ENCODE measurements at places on chromosomes 1 and 21.
A peak's percentile ranks its signal among the peaks of the same experiment; 100 is the strongest.

DNA sequence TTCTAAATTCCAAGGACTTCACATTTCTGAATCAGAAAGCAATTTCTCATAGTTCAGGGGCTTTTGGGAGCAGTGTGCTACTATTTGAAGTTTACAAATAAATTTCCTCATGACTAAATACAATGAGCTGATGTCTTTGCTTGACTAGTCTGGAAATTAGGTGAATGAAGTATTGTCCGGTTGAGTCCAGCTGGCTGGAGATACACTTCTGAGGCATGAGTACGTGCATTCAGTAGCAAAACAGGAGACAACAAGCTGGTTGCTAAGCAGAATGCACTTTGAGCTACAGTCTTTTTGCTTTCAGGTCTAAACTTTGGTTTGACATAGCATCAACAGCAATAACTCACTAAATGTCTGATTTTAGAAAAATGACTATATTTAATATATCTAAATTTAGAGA, 27.1 kb downstream of the ZNHIT6 start:
- DNase-seq = peak; percentile 48

DNA sequence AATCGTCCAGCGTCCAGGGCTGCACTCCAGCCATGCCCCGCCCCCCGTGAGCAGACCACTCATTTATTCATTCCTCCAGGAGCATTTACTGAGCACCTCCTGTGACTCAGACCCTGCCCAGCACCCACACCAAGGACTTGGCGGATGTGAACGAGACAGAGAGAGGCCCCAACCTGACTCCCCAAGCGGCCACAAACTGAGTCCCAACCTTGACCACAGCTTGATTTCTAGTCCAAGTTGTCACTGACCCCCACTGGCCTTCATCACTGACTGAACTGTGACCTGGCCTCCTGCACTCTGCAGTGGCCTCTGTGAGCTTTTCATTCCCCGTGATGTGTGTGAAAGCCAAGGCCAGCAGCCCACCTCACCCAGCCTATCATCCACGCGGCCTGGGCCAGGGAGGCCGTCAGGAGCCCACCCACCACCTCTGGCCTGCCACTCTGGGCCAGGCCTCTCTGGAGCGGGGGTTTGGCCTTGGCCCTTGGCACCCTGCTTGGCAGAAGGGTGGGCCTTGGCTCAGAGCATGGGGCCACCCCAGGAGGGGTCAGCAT, 19.3 kb upstream of the RUNX3 start:
- DNase-seq = peak; percentile 44

DNA sequence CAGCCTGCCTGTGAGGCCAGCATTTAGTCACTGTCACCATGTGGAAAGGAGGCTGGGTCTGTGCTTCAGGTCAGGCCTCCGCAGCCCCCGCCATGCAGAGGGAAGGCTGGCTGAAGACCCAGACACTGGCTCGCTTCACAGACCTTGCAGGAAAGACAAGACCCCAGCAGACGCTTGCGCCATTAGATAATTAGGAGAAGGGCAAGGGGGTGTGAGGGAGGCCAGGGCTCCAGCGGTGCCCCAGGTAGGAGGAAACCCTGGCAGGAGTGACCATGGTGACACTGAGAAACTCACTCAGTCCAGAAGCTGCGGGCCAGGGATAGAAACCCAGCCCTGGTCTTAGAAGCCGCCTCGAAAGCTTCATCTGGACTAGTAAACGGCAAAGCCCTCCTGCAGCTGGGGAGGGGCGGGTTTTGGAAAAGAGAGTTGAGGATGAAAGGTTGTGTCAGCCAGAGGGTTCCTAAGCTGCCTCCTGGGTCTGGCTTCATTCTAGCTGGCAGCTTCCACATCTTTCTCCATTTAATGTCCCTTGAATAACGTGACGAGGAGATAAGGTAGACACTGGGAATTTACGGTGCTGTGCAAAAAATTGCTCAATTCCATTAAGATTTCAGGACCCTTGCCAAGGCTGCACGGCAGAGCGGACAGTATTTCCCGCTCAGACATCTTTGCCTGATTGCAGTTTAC, 294.1 kb upstream of the VAMP3 start:
- DNase-seq = no peak

DNA sequence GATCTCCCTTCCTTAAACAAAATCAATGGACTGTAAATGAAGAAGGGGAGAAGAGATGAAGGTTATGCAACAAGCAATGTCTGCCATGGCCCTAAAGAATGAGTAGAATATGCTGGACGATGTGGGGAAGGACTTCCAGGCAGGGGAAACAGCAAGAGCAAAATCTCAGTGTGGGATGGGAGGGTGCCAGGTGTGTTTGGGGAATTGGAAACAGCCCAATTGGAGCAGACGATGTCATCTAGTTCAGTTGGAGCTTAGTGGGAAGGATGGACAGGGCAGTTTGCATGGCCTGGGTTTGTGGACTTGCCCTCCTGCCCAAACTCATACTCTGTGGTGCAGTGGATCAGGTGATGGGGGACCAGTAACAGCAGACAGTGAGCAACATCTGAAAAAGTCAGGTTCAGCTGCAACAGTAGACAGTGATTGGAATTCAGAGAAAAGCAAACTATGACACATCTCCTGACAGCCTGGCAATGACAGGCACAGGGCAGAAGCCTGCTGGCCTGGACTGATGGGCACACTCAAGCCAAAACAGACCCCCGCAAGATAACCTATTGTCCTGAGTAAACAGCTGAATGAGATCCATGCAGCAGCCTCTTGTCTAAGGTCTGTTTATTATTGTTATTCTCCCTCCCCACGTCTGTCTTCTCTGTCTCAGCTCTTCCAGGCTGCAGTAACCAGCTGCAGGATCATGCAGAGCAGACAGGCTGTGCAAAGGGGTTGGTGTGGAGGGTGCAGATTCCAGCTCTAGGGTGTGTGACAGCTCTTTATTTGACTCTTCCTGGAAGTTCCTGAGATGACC, 50.5 kb upstream of the PRELP start:
- no peak for DNase-seq

GRCh38 chr21:37547615-37548200, 181.1 kb downstream of the DYRK1A start:
- no peak for DNase-seq

- peak; percentile 46 for DNase-seq
Observed at GRCh38 chr1:108829498-108829916, 27.4 kb downstream of the AKNAD1 start.

DNA sequence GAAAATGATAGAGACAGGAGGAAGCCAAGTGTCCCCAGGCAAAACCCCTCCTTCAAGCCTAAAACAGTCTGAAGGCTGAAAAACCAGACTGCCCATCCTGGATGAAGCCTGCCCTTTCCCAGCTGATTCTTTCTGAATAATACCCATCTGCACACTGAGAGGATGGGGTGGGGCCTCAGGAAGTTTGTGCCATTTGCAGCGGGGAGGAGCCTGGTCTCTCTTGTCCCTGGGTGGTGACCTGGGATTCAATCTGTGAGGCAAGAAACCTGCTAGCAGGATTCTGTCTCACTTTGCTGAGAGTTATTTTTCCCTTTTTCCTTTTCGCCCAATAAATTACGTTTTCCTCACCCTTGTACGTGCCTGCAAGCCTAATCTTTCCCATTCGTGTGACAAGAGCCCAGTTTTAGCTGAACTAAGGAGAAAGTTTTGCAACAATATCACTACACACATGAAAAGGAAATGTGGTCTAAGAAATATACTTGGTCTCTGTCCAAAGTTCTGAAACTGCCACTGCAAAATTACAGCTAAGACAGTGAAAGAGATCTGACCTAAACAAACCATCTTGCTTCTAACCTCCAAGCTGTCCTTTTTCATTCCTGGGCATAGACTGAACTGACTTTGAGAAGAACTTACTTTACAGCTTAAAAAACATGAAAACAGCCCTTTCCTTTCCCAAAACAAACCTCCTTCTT, 105.0 kb downstream of the COP1 start:
- peak; percentile 16 for DNase-seq

DNA sequence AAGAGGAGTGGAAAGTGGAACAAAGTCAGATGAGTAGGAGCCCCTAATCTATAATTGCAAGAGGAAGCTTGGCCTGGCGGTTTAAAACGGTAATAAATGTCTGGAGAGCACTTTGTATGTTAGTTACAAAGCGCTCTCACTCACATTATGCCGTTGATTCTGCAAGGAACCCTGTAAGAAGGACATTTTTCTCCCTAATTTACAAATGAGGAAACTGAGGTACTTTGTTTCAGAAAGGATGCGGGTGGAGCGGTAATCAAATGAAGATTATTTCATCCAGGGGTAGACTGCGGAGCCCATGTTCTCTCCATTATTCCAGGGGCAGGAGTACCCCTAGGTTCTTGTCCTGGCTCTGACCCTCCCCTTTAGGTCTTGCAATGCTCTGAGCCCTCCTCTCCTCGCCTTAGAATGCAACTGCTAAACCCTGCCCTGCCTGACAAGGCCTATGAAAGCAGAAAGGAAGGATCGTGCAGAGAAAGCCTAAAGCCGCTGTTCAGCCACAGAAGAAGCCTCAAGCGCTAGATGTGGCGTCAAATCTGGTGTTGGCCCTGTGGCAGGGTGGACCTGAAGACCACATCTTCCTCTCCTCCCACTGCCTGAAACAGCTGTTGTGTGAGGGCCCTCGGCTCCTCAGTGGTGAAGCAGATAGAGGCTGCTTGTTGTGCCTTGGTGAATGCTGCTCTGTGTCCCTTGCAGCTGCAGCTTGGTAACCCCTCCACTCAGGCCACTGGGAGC, 588 bp upstream of the PACC1 start:
- no peak for DNase-seq

DNA sequence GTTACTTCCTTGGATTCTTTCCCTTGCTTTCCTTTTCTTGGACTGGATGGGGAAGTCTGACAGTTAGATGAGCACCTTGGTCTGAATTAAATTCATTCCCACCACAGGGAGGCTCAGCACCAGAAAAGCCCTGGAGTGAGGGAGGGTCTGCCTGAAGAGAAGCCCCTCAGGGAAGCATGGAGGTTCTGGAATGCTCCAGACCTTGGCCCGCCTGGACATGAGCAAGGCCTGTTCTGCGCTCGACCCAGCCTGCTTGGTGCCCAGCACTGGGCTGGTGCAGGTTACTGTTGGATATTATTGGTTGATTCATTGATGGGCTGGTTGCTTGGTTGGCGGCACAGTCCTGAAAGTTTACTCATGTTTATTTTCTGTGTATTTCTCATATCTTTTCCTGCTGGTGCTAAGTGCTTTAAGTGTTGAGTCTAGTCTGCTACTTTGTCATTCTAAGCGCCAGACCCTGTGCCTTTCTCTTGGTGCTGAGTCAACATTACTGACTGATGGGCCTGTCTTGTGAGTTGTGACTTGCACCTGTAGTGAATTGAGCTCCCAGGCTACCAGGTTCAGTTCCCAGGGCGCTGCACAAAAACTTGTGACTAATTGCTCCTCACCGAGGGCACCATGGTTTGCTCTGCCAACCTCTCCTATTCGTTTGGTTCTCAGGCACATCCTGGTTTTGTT, 538.5 kb downstream of the KIF26B start:
- no peak for DNase-seq

GRCh38 chr1:240575981-240576662, 35.8 kb downstream of the GREM2 start:
- DNase-seq = peak; percentile 17

- DNase-seq = no peak
Observed at GRCh38 chr21:45064091-45064490, 10.3 kb upstream of the ADARB1 start.

GRCh38 chr1:167333703-167334102, 113.0 kb downstream of the POU2F1 start:
- no peak for DNase-seq

GRCh38 chr1:111141245-111142220, 1.5 kb downstream of the CEPT1 start:
- no peak for DNase-seq

- DNase-seq = no peak
Observed at GRCh38 chr1:213511173-213511572, 460.1 kb downstream of the RPS6KC1 start.

DNA sequence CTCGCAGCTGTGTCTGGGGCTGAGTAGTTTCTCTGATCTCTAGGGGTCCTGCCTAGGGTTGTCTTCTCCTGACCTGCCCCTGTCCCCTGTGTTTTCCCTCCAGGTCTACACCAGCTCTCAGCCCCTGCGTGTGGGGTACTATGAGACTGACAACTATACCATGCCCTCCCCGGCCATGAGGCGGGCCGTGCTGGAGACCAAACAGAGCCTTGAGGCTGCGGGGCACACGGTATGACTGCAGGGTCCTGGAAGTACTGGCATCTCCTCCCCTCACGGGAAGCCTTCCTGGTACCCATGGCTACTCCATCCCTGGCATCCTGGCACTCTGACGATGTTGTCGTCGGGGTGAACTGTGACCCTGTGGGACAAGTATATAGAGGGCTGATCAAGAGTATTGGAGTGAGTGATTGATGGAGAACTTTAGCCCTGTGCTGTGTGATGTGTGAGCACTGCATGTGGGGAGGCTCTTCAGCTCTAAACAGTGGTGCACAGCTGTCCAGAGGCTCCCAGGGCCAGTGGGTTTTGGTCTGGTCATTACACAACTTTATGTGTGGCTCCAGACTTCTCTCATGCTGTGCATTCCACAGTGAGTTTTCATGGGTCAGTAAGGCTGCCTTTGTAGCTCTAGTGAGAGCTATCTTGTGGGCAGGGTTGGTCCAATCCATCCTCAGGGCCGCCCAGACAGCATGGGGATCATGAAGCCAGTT, 14.4 kb downstream of the FAAH start:
- DNase-seq = no peak
